ENCODE measurements at places on chromosomes 16 and 17.
A peak's percentile ranks its signal among the peaks of the same experiment; 100 is the strongest.

DNA sequence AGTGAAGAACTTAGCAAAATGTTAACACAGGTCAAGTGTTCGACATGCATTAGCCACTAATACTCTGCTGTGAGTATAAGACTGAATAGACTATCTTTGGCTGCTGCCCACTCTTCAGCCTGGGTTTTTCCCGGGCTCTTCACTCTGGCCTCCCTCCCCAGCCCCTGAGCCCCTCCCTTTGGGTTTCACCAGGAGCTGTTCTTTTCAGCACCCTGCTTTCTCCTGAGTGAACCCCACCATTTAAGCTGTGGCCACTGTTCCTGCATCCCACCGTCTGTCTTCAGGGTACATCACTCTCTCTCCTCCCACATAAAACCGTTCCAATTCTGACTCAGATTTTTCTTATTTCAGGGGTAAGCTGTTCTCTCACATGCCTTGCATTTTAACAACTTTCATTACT, 92.0 kb upstream of the ASIC2 start:
- DNase-seq: no peak

DNA sequence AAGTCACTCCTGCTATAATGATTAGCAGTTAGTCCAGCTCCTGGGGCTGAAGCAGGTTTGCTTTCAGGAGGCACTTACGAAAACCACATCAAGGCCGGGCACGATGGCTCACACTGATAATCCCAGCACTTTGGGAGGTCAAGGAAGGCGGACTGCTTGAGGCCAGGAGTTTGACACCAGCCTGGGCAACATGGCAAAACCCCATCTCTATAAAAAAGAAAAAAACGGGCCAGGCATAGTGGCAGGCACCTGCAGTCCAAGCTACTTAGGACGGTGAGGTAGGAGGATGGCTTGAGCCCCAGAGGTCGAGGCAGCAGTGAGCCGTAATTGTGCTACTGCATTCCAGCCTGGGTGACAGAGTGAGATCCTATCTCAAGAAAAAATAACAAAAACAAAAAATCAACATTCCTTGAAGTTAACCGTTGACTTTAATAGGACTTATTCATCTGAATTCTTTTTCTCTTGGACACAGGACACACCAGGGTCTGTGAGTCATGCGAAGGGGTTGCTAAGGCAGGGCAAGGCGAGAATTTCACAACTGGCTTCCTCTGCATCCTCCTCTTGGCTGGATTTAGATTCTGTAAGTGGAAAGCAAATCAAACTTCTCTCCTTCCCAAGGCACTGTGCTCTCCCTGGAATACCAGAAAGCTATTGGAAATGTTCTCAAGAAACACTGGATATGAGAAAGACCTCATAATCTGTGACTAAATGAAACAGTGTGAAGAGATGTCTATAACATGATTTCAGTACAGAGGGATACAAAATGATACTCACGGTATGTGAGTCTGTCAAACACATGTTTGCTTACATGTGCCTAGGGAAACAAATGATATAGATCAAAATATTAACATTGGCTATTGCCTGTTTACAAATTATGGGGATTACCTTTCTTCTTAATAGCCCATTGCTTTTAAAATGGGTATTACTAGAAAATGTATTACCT, 99.5 kb downstream of the SYCE1L start:
- DNase-seq: no peak

- DNase-seq: no peak
Observed at GRCh38 chr16:26281381-26282110, 589.8 kb downstream of the HS3ST4 start.

GRCh38 chr17:77394540-77395295, 253.9 kb downstream of the SEC14L1 start:
- no peak for DNase-seq

GRCh38 chr16:68468842-68469241, 20.5 kb upstream of the SMPD3 start:
- no peak for DNase-seq

DNA sequence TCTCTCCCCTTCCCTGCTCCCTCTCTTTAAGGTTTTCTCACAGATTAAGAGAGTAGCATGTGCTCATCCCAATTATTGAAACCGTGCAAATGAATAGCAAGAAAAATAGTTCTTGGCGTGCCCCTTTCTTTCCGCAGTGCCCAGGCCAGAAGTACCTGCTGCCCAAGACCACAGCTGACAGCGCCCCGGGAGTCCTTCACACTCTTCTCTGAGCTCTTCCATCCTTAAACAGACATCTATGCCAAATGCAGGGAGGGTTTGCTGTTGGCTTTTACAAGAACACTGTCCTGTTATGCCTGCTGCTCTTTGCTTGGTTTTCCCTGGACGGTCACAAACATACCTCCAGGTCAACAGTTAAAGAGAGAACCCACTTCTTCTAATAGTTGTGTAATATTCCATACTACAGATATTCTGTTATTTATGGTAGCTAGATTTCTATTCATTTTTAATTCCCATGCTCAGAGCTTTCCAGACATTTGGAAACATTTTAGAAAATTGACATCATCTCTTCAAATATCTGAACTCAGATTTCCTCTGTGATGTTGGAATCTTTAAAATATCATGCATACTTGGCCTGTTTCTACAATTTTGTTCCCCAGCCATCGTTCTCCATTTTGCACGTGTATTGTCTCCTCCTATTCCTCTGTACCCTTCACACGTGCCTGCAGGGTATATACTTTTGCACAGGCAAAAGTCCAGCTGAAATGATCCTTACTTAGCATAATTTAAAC, 416.7 kb downstream of the WWOX start:
- DNase-seq: no peak

GRCh38 chr16:28845761-28846079, 428 bp downstream of the TUFM start:
- no peak for DNase-seq

DNA sequence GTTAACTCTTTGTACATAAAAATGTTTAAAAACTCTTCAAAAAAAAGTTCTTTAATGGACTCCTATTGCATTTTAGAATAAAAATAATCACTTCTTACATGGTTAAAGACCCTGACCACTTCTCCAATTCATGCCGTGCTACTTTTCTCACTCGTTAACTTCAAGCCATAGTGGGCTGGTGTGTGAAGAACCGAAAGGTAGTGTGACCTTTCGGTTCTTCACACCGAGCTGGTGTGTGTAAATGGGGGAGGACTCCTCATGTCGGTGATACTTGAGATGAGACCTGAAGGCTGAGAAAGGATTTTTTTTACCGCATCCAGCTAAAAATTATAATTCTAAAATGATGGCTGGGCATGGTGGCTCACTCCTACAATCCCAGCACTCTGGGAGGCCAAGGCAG, 22.1 kb downstream of the RFFL start:
- no peak for DNase-seq

DNA sequence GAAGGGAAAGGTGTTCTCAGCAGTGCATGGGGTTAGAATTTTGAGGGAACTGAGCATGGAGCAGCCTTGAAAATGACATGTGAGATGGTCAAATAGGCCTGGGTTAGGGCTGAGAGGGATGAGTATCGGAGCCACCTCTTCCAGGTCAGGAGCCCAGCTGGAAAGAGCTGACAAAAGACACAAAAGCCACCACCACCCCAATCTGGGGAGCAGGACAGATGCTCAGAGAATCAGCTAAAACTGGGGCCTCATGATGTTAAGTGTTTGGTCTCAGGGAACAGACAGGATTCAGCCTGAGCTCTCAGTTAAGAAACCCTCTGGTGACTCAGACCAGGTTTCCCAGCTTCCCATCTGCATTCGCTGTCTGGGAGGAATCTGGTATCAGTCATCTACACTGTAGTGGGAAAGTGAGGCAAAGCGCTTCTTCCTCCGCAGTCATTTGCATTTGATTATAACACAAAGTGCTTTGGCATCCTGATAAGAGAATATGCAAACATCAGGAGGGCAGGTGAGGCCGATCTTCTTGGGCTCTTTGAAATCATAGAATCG, 2.6 kb downstream of the WNT9B start:
- DNase-seq: no peak

GRCh38 chr17:3771140-3771539, 29.8 kb downstream of the ITGAE start:
- DNase-seq: no peak

DNA sequence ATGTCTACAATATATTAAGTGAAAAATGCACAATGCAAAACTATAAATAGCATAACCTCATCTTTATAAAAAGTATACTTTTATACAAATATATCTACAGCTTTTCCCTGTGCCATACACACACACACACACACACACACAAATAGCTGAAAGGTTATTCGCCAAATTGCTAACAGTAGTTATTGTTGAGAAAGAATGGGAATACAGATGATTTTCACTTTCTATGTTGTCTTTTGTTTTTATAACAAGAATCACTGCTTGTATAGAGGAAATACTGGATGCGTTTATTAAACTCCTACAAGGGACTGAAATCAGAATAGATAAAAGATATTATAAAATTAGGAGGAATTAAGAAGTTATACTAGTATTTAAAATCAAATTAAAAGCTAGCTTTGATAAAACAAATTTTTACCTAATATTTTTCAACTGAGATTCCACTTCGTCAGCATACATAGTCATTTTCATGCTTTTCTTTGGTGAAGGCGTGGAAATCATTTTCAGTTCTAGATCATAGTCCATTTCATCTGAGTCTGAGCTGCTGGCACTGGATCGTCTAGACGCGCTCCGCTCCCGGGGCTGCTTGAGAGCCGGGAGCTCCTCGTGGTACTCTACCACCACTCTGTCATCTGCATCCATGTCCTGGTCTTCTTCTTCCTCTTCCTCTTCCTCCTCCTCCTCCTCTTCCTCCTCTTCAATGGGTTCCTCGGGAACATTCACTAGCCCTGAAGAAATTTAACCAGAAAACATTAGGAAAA, 17.0 kb upstream of the ITGAE start:
- DNase-seq: no peak

DNA sequence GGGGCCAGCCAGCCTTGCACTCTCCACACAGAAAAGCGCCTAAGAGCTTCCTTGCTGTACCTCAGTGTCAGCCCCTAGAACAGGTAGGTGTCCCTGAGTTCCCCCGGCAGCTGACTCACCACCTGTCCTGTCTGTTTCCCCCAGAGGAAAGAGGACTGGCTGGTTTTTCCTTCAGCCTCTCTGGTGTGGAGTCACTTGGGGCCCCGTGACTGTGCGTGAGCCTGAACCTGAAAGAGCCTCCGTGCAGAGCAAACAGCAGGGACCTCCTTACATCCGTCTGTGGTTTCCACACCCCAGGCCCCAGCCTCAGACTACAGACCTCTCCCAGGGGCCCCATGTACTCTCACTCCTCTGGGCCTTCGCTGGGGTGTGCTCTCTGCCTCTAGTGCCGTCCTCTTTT, 87.8 kb downstream of the GNAO1 start:
- DNase-seq: no peak

DNA sequence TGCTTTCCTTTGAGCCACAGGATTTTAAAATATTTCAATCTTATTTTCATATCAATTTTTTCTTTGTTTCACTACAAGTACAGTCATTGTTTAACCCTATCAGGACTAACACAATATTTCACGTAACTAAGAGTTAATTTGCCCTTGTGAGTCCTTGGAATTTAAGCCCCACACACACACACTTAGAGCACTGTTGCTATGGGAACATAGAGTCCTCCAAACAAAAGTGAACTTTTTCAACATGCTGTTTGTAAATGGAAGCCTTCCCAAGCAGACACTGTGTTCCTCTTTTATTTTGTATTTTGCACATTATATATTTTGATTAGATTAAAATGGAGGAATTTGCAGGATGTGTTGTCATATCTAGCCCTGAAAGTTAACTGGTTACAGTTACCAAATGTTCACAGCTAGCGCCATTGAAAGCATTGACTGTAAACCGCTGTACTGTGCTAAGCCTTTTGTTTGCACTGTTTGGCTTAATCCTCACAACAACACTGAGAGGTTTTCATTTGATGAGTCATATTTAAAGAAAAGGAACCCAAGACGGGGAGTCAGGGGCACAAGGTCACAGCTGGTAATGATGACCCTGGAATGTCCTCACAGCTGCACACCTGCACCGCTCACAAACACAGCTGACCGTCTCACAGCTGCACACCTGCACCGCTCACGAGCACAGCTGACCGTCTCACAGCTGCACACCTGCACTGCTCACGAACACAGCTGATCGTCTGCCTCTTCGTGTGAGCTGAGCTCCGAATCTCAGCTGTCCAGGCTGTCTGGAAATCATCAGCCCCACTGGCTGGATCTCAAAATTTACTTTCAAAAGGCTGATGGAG, 6.3 kb downstream of the HSBP1 start:
- no peak for DNase-seq

DNA sequence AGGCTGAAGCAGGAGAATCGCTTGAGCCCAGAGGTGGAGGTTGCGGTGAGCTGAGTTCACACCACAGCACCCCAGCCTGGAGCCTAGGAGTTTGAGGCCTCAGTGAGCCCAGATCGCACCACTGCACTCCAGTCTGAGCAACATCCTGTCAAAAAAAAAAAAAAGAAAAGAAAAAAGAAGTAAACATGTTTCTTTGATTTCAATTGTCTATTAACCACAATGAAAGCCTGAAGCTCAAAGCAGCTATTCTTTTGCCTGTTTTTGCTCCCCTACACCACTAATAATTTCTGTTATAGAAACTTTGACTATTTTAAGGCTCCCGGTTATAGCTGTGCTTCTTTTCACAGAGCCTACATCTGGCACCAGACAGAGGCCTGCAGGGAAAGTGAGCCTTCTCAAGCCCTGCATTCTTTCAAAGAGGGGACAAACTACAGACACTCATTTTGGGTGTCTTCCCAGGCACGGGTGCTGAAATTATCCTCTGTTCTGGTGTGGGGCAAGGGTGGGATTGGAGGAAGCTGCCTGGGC, 14.2 kb upstream of the SLC52A1 start:
- DNase-seq: peak; percentile 8

DNA sequence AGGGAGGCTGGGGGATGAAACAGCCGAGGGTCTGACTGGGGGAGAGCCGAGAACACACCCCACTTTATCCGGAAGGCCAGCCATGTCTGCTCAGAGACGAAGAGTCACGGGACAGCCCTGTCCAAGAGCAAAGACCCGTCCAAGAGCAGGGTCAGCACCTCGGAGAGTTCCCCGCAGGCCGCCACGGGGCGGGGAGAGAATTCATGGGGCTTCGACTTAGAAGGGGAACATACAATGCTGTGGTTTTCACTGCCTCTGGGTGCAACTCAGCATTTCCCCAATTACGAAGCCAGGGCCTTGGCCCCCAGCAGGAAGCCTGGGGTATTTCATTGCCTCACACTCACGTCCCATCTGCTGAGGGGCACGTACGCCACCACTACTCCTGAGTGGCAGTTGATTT, 59.3 kb downstream of the JPH3 start:
- DNase-seq: no peak

DNA sequence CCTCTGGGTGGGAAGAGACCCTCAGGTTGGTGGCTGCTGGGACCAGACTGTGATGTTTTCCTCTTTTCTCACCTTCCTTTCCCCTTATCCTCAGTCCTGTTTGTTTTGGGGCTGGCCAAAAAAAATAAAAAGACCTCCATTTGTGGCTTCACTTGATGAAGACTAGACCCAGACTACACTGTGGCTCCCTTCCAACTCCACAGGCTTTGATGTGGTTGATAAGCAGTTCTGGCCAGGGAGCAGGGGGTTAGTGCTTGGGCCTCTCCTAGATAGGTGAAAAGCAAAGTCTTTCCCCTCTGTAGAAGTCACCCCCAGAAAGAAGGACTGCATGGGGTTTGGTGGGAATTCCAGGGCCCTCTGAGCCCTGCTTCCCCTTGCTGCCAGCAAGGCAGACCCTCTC, 11.2 kb upstream of the ADAM11 start:
- DNase-seq: no peak

GRCh38 chr17:14299280-14300141, 1.4 kb upstream of the HS3ST3B1 start:
- no peak for DNase-seq

GRCh38 chr17:8155231-8155995, 3.2 kb upstream of the PER1 start:
- no peak for DNase-seq

GRCh38 chr17:3913531-3914311, 2.5 kb downstream of the P2RX1 start:
- peak; percentile 69 for DNase-seq

- no peak for DNase-seq
Observed at GRCh38 chr16:17470908-17471718, at the start of gene XYLT1. XYLT1 (minus strand) TSS chr16:17470960; CDS start chr16:17470796, 164 bp downstream.

Data from stimulated activated CD8-positive, alpha-beta memory T cell treated with anti-CD3 and anti-CD28 coated beads, Interleukin-15, amount 100 ng/mL, for 1 hour (primary cell).